ENCODE measurements at places on chromosomes 5 and 9.

DNA sequence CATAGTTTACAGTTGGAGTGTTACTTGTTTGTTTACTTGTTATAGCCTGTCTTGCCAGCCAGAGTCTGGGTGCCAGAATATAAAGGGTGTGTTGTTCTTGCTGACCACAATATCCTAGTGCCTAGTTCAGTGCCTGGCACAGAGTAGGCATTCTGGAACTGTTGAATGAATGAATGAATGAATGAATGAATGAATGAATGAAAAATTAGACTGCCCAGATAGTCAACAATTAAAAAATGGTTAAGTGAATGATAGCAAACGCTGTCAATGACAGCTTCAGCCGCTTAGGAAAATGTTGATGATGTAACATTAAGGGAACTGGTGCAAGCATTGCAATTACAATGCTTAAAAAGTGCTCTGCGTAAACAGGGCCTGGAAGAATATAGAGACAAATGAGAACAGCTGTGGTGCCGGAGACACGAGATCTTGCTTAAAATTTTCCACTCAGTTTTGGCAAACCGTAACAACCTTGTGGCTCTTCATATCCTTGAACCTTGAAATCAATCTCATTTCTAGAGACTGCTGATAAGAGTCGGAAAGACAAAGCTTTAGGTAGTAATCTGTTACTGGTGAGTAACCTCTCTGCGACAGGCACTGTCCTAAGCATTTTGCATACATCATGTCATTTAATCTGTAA lies 4.7 kb upstream of the TTLL11 start:
- DNase-seq, result no peak

GRCh38 chr9:81656871-81657337 lies 32.4 kb downstream of the TLE1 start:
- no peak for DNase-seq

DNA sequence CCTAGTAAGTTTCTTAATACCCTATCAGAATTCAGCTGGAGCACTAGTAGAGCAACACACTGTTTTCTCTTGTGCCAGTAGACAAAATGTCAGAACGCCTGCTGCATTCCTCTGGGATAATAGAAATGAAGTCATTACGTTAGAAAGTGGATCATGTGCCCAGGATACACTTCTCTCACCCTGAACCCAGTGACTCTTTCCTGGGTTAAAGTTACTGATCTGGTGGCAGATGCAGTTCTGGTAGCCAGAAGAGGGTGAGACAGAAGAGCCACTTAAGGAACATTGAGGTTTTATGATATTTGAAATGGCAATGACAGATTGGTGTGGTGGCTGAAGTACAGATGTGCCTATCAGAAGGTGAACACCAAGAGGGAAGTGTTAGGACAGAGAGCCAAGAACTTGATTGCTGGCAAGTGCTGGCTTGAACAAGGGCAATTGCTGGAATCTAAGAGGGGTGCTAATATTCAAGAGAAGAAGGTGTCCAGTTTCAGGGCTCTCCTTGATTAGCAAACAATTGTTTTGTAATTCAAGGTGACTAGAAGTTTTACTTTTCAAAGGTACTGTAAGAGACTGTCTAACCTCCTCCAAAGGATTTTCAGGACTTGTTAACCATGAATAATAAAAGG lies 93.7 kb upstream of the ERBIN start:
- no peak for DNase-seq

GRCh38 chr9:136626066-136626725 lies 36.5 kb upstream of the EGFL7 start:
- DNase-seq, result no peak

GRCh38 chr5:101404531-101404930 lies 501.4 kb upstream of the ST8SIA4 start:
- no peak for DNase-seq

DNA sequence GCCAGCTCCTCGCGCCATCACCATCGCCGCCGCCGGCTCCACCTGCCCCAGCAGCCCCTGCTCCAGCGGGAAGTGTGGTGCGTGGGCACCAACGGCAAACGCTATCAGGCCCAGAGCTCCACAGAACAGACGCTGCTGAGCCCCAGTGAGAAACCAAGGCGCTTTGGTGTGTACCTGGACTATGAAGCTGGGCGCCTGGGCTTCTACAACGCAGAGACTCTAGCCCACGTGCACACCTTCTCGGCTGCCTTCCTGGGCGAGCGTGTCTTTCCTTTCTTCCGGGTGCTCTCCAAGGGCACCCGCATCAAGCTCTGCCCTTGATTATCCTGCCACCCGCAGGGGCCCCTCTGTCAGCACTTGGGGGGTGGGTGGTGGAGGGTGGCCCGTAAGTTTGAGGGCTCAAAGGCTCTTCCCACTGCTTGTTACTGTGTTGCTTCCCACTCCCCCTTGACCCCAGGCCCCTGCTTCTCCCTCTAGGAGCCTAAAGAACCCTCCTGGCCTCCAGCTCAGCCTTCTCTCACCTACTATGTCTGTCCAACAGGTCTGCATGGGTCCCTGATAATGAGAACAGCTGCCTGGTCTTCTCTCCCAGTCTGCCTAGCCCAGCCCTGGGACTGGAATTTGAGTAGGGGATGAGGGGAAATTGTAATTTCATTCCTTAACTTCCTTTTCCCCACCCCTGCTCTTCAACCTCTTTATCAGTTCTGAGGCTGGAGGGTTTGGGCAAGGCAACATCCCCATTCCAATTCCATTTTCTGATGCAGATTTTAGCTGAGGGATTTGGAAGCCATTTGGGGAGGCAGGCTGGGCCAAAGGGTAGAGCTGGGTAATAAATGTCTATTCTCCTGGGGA lies 9.0 kb downstream of the RACK1 start:
- no peak for DNase-seq

DNA sequence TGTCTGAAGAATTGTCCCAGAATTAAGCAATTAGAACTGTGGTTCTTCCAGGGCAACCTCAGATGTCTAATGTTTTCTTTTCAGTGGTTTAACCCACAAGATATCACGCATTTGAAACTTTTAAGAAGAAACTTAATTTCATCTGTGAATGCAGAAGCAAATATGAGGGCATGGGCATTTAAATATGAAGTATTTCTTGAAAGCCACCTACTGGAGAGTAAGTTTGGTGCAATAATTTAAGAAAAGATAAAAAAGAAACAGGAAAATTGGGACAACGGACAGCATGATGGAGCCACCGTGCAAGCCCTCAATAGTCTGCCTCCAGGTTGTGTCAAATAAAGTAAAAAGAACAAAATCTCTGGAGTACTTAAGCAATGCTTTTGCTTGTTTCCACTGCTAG lies 1.2 kb upstream of the CAPSL start:
- DNase-seq, result no peak

DNA sequence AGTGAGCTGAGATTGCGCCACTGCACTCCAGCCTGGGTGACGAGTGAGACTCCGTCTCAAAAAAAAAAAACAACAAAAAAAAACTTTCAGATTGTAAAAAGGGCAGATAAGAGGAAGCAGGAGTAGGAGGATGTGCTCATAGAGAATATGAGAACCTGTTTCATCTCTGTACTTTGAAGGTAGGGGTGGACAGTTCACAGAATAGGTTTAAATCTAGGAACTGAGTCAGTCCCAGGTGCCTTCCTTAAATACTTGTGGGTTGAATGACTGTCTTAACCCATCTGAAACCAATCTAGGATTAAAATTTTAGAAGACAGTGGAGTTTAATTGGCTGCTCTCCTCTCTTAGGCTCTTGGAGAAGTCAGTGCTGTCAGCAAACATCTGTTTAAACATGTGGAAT lies 12.4 kb downstream of the POLK start:
- DNase-seq, result no peak

GRCh38 chr9:91583966-91584365 lies 160.3 kb upstream of the NFIL3 start:
- DNase-seq, result no peak

- DNase-seq, result no peak
Observed at GRCh38 chr5:133906303-133906702, 62.1 kb downstream of the C5orf15 start.

- DNase-seq, result no peak
Observed at GRCh38 chr9:83247732-83248131, 184.8 kb upstream of the RASEF start.

GRCh38 chr5:2214910-2215590 lies 332.3 kb upstream of the IRX4 start:
- no peak for DNase-seq

GRCh38 chr5:157076558-157076957 lies 17.6 kb upstream of the HAVCR1 start:
- no peak for DNase-seq

- DNase-seq, result no peak
Observed at GRCh38 chr5:162624110-162624509, 556.5 kb downstream of the GABRG2 start.

DNA sequence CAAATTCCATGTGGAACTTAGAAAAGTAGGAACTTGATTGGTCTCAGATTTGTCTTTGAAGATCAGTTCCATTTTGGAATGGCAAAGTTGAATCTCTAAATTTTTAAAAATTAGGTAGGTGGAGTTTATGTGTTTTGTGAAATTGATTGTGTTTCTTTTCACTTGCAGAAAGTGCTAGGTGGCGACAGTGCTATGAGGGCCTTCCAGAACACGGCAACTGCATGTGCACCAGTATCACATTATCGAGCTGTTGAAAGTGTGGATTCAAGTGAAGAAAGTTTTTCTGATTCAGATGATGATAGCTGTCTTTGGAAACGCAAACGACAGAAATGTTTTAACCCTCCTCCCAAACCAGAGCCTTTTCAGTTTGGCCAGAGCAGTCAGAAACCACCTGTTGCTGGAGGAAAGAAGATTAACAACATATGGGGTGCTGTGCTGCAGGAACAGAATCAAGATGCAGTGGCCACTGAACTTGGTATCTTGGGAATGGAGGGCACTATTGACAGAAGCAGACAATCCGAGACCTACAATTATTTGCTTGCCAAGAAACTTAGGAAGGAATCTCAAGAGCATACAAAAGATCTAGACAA lies 2.8 kb downstream of the PHAX start:
- DNase-seq, result no peak

GRCh38 chr9:134377976-134378375 lies 51.7 kb downstream of the RXRA start:
- DNase-seq, result no peak

- no peak for DNase-seq
Observed at GRCh38 chr9:98378206-98378780, 122.8 kb upstream of the TBC1D2 start.

DNA sequence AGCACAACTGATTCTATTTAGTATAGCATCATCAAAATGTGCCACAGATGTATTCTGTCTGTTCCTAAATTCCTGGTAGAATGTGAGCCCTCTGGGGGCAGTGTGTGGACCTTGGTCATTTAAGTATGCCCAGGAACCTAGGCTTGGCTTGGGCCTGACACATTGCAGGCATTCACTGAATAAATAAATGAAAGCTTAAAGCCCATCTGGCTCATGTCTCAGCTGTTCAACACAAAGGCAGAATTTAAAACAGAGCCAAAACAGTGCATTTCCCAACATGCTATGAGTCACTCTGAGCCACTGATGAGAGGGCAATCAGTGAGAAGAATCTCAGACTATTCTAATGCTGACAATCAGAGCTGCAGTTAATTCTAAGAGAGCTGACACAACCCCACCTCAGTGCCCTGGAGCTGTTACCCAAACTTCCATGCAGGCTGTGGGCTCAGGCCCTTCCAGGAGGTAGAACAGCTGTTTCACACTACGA lies 8.1 kb downstream of the FAM193B start:
- no peak for DNase-seq

DNA sequence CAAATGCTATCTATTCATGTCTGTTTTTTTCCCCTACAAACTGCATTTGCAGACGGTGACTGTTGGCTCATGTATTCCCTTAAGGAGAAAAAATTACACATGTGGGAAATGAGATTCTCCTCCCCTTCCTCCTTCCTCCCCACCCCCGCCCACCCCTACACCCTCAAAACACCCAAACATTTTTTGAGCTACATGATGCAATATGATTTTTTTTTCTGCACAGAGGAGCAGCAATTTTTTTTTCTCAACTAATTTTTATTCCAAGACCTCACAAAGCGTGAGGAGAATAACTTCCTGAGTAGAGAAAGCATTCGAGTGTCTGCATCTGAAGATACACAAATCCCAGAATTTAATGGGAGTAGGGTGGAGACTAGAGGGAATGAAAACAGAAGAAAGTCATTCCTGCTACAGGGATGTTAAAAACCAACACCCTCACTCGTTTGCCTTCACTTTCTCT lies 118.1 kb downstream of the PRDM6 start:
- no peak for DNase-seq

DNA sequence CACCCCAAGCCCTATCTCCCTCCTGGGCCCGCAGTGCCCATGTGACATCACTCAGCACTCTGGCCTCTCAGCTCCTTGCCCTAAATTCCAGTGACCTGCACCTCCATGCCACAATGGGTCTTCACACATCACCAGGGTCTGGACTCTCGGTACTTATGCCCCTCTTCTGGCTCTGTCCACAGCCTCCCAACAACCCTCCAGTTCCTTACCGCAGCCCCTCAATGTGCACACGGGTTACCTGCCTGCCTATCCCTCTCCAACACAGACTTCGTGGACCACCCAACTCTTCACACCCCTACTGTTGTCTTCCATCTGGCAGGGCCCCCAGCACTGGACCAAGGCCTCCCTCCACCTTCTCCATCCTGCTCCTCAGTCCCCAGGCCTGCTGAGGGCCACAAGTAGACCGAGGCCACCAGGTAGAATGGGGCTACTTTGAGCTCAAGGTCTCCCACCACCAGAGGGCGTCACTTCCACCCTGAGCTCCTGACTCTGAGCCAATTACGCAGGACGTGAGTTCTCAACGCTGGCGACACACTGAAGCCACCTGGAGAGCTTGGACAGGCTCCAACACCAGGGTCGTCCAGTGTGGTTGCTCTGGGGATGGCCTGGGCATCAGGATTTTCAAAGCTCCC lies 172.1 kb downstream of the GABBR2 start:
- DNase-seq, result no peak

DNA sequence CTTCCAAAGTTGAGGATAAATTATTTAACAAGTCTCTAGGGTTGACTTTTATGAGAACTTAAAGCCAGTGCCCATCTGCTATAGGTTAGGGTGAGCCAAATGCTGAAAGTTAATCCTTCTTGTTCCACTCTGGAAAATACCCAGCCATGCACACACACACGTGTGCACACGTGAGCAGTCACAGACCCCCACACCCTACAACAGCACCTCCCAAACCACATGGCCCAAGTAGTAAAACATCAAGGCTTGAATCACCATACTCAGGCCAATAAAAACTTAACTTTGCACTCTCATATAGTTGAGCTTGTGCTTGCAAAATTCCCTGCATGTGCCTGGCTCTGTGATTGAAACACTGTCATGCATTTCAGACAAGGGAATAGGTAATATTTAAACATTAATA lies 467.6 kb downstream of the ARHGEF28 start:
- DNase-seq, result no peak

DNA sequence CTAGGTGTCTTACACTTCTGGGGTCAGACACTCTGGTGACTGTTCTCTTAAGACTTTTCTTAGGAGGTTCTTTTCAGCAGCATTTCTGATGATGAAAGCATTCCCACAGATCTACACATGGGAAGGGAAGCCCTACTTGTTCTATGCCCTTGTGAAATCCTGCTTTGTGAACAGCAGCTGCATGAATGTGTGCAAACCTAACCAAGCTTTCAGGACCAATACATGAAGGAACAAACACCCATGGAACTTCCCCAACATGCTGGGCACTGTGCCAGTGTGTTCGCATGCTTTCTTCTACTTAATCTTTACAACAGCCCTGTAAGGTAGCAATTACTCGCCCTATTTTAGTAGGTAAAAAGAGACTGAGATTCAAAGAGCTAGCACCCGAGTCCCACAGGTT lies 439.9 kb upstream of the KLF4 start:
- no peak for DNase-seq

Data from stimulated activated CD8-positive, alpha-beta memory T cell treated with anti-CD3 and anti-CD28 coated beads, Interleukin-2, amount 100 ng/mL, for 1 hour (primary cell).